ENCODE measurements at places on chromosomes 7 and 10.

- no peak for DNase-seq
Observed at GRCh38 chr7:3069771-3070449, 26.2 kb upstream of the CARD11 start.

GRCh38 chr7:24419511-24419910 is 135.5 kb downstream of the NPY start:
- no peak for DNase-seq

GRCh38 chr10:75431180-75432111 is at the start of gene LRMDA:
LRMDA (plus strand) TSS chr10:75431624.
- no peak for DNase-seq

DNA sequence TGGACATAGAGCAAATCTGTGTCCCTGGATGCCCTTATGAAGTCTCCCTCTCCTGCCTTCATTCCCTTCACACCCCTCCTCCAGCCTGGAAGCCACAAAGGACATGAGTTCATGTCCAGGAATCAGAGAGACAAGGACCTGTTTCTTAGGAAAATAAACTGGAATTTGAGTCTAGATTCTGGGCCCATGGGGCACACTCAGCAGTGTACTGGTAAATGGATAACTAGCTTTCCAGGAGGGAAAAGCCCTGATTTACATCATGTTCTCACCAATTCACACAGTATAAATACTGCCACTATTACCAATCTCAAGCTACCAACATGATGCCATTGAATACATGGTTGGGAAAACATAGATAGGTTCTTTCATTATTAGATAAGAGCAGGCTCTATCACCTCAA is 9.9 kb downstream of the FAM237B start:
- DNase-seq = no peak

GRCh38 chr7:83849131-83849530 is 200.2 kb upstream of the SEMA3E start:
- DNase-seq = peak; percentile 10

GRCh38 chr10:16960551-16960950 is 143.3 kb upstream of the RSU1 start:
- no peak for DNase-seq
